ENCODE measurements at places on chromosomes 7 and 10. TPM values are rescaled to one million over a fixed set of nuclear protein-coding genes. Genes with fewer than 3 reads are reported as not detected.

ADO gene
- 38.4 TPM for total RNA-seq

DNA sequence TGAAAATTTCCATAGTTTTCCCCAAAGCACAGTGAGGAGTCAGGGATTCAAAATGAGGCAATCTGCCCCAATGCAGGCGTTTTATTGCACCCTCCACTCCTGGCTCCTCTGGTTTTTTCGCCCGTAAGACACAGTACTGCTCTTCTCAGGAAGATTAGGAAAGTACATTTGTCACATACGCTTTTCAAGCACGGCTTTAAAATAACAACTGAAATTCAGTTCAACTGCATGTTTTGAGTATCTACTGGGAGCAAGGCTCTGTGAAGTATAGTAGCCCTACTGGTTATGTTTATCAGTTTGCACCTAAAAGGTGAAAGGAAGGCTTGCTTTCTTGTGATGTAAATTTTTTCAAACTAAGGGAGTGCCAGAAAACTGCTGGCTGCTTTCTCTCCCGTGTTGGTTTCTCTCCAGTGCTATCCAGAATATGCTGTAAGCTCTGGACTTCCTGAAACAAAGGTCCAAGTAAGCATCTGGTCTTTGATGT is 1.9 kb upstream of the SGMS1 start:
- peak; percentile 9 for DNase-seq
- H3K4me1 ChIP-seq, result peaks cover 19% of the 10 kb centered on the region
- no peaks in the 10 kb centered on the region for H3K36me3 ChIP-seq
- H3K4me3 ChIP-seq, result peak overlapping the region; percentile 99

DNA sequence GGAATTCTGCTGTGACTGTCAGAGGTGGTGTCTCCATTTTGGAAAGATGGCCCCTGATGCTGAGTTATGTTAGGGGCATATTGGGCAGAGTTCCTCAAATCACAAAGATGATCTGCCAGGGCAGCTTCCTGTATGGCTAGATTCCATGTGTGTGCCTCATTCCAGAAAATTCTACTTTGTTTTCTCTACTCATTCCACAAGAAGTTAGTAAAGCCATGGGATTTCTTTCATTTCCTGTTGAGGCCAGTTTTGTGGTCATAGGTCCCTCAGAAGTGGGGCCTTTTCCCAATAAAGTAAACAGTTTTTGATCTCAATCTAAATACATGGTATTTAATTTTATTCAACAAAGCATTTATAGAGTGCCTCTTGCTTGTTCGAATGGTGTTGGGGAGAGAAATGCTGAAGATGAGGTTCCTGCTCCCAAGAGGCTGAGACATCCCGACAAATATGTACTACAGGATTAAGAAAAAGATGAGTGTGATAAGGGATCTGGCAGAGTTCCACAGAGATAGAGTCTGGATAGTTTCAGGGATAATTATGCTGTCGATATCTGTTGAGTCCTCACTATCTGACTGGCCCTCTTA is 33.0 kb downstream of the MINDY4 start:
- H3K4me3 ChIP-seq, result no peak overlapping the region
- H3K27me3 ChIP-seq, result no peaks in the 10 kb centered on the region
- H3K36me3 ChIP-seq, result no peaks in the 10 kb centered on the region

- no peak overlapping the region for H3K27ac ChIP-seq
- no peak overlapping the region for H3K4me3 ChIP-seq
- no peak for DNase-seq
- no peaks in the 10 kb centered on the region for H3K36me3 ChIP-seq
- no peaks in the 10 kb centered on the region for H3K4me1 ChIP-seq
These were observed 108.6 kb upstream of the GPR26 start for GRCh38 chr10:123557366-123558108.

- no peaks in the 10 kb centered on the region for H3K4me1 ChIP-seq
- no peak overlapping the region for H3K4me3 ChIP-seq
- no peak for DNase-seq
- H3K27me3 ChIP-seq, result no peaks in the 10 kb centered on the region
These were observed 18.8 kb downstream of the PTTG1IP2 start for GRCh38 chr7:90488220-90488619.

DNA sequence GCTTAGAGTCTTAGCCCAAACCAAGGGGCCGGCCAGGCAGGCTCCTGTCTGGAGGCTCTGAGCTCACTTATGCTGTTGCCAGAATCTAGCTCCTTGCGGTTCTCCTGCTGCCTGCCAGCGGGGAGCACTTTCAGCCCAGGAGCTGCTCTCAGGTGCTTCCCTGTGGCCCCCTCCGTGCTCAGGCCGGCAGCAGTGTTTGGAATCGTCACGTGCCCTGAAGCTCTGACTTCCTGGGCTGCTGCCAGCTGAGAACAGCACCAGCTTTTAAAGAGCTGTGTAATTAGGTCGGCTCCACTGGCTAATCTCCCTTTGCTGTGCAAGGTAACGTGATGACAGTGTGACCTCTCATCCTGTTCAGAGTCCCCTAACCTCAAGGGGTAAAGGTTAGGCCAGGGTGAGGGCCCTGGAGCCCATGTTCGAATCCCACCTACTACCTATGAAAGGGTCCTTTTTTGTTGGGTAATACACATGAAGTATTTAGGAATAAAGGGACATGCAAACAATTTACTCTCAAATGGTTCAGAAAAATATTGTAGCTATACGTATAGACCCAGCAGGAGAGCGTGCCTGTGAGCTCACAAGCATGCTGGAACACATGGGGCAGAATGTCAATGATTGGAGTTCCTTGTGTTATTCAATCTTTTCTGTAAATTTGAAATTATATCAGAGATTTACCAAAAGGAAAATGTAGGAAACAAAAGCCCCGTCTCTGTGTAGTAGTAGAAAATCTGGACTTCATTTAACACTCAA is 16.6 kb downstream of the ZNF862 start:
- no peaks in the 10 kb centered on the region for H3K27me3 ChIP-seq
- peaks cover 42% of the 10 kb centered on the region for H3K4me1 ChIP-seq
- DNase-seq, result no peak
- no peak overlapping the region for H3K27ac ChIP-seq
- H3K4me3 ChIP-seq, result no peak overlapping the region

GRCh38 chr7:36116347-36117202 is 36.5 kb upstream of the EEPD1 start:
- no peak overlapping the region for H3K27ac ChIP-seq
- peaks cover 13% of the 10 kb centered on the region for H3K4me1 ChIP-seq
- H3K4me3 ChIP-seq, result no peak overlapping the region
- no peak for DNase-seq

GRCh38 chr10:43126759-43127424 is 11.4 kb upstream of the CSGALNACT2 start:
- no peaks in the 10 kb centered on the region for H3K27me3 ChIP-seq
- H3K4me1 ChIP-seq, result no peaks in the 10 kb centered on the region
- H3K4me3 ChIP-seq, result no peak overlapping the region
- H3K27ac ChIP-seq, result no peak overlapping the region
- H3K36me3 ChIP-seq, result no peaks in the 10 kb centered on the region

GRCh38 chr7:47581804-47582763 is at the start of gene TNS3:
Gene TNS3, minus strand, starts transcription at chr7:47582111. Its CDS starts 142,475 bp downstream, at chr7:47439636.
- no peak within 1 kb of the TSS for H3K4me3 ChIP-seq
- no peak for DNase-seq
- H3K36me3 ChIP-seq, result no peaks in the 10 kb centered on the region
- H3K27me3 ChIP-seq, result no peaks in the 10 kb centered on the region

PTPRE gene
- 29.5 TPM for total RNA-seq

- H3K4me1 ChIP-seq, result peaks cover 17% of the 10 kb centered on the region
- H3K36me3 ChIP-seq, result no peaks in the 10 kb centered on the region
- peak; percentile 46 for DNase-seq
- no peak overlapping the region for H3K4me3 ChIP-seq
- H3K27me3 ChIP-seq, result peaks cover 4% of the 10 kb centered on the region
- H3K27ac ChIP-seq, result no peak overlapping the region
These were observed 4.7 kb upstream of the NOS3 start for GRCh38 chr7:150986099-150986512.

- no peak overlapping the region for H3K4me3 ChIP-seq
- no peak for DNase-seq
- peaks cover 9% of the 10 kb centered on the region for H3K36me3 ChIP-seq
- H3K27ac ChIP-seq, result no peak overlapping the region
- no peaks in the 10 kb centered on the region for H3K27me3 ChIP-seq
These were observed 39.1 kb downstream of the TASOR2 start for GRCh38 chr10:5723692-5724091.

GDI2 gene
- total RNA-seq, result 319 TPM

ADAM22 gene
- 4.7 TPM for total RNA-seq

ZNF3 gene
- 26.8 TPM for total RNA-seq

DNA sequence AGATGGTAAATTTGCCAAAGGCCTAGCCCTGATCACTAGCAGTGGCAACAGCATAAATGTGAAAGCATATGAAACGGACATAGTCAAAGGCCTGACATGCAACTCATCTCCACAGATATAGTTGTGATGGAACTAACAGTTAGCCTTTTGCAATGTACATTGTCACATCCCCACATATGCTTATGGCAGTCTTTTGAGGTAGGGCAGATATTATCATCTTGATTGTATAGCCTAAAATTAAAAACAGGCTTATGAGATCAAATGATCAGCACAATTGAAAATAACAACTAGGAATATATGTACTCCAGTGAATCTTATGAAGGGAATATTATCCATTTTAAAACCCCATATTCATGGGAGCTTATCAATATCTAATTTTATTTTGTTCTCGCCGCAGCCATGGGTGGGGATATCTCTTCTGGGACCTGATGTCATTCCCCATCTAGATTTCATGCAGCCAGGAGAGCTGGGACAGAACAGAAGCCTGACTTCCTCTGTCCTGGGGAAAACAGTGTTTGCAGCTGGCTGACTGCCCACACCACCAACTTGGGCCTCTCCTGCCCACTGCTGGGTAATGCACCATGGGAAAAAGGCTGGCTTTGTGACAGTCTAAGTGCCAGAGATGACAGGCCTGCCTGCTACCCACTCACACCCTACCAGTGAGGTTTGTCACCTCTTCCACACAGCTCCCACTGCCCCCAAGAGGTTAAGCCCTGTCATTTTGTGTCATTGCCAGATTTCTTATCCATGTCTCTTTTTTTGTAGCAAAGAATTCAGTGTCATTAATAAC is 180.2 kb upstream of the FZD1 start:
- H3K27me3 ChIP-seq, result no peaks in the 10 kb centered on the region
- H3K27ac ChIP-seq, result no peak overlapping the region
- no peak overlapping the region for H3K4me3 ChIP-seq

- H3K27ac ChIP-seq, result no peak overlapping the region
- H3K4me3 ChIP-seq, result no peak overlapping the region
- H3K27me3 ChIP-seq, result no peaks in the 10 kb centered on the region
- H3K4me1 ChIP-seq, result no peaks in the 10 kb centered on the region
- DNase-seq, result no peak
These were observed 92.9 kb downstream of the ZNF467 start for GRCh38 chr7:149680331-149681025.

DNA sequence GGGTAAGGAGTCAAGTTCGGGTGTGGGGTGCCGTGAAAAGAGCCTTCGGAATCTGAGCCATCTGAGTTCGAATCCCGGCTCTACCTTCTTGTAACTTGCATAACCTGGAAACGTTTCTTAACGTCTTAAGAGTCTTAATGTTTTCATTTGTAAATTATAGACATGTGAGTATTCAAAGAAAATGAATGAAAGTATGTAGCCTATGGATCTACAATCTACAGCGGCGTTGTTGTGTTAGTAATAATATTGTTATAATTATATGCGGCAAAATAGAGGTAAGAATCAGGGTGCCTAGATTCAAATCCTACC is 559 bp downstream of the VTI1A start:
- DNase-seq, result no peak
- peak overlapping the region; percentile 98 for H3K27ac ChIP-seq
- peak overlapping the region; percentile 100 for H3K4me3 ChIP-seq
- H3K27me3 ChIP-seq, result no peaks in the 10 kb centered on the region

DNA sequence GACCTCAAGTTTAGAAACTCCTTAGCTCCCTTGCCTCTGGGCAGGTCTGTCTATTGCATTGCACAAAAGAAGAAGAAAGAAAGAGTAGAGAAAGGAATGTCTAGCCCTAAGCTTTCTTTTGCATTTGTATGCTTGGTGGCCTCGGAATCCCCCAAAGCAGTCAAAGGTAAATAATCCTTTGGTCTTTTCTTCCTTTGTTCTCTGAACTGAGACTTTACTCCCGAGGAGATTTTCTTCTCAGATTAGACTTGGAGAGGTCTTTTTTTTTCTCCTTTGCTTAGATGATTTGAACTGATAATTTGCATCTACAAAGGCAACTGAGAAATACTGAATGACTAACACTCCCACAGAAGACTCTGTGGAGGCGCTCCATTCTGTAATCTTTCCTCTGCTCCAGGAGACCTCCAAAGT is 93.2 kb downstream of the AKR1D1 start:
- DNase-seq, result no peak
- H3K36me3 ChIP-seq, result no peaks in the 10 kb centered on the region
- no peaks in the 10 kb centered on the region for H3K27me3 ChIP-seq
- H3K4me1 ChIP-seq, result no peaks in the 10 kb centered on the region
- no peak overlapping the region for H3K4me3 ChIP-seq
- no peak overlapping the region for H3K27ac ChIP-seq

Measured in CD8-positive, alpha-beta memory T cell (primary cell).